WTC11 (cell line): ENCODE measurements at places on chromosomes 5 and 9. TPM values are rescaled to one million over a fixed set of nuclear protein-coding genes. Genes with fewer than 3 reads are reported as not detected.

DNA sequence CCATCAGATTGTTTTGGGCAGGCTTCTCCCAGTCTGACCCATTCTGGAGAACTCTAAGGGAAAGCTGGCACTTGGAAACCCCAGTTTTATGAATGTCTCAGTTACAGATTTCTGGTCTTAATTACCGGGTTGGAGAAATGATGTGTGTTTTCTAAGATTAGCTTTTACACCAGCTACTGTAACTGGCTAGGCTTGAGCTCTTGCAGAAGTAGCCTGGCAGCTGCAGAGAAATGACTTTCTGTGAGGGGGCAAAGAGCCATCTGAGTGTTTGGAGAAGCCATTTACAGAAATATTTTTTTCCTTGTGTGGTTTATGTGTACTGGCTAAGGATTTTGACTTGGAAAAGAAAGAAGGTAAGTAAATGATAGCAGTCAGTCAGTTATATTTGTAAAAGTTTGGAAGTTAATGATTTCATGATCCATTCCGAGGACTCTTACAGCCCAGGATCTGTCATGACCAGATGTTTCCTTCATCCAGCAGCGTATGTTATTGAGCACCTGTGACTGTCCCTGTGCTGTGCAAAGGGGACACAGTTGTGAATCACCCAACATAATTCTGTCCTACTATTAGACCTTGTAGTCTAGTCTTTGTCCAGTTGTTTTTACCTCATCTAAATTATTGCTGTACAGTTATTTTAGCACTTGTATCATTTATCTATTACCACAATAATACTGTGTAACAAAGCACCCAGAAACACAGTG, 53.7 kb upstream of the GDNF start:
- H3K27ac ChIP-seq: no peak overlapping the region
- no peaks in the 10 kb centered on the region for H3K27me3 ChIP-seq
- H3K4me1 ChIP-seq: peaks cover 13% of the 10 kb centered on the region
- no peaks in the 10 kb centered on the region for H3K36me3 ChIP-seq
- DNase-seq: no peak

DNA sequence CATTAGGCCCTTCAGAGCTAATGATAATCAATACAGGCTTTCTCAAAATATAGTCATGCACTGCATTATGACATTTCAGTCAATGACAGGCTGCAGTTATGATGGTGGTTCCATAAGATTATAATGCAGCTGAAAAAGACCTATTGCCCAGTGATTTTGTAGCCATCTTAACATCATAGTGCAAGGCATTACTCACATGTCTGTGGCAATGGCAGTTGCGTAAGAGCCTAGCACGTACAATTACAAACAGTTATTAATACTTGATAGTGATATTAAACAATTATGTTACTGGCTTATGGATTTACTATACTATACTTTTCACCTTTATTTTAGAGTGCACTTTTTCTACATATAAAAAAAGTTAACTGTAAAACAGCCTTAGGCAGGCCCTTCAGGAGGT, 214.8 kb downstream of the ISL1 start:
- no peak overlapping the region for H3K27ac ChIP-seq
- H3K4me1 ChIP-seq: no peaks in the 10 kb centered on the region
- no peaks in the 10 kb centered on the region for H3K36me3 ChIP-seq
- no peak for DNase-seq
- no peak overlapping the region for H3K4me3 ChIP-seq
- H3K27me3 ChIP-seq: no peaks in the 10 kb centered on the region

- peaks cover 16% of the 10 kb centered on the region for H3K36me3 ChIP-seq
- no peak overlapping the region for H3K27ac ChIP-seq
- H3K27me3 ChIP-seq: no peaks in the 10 kb centered on the region
- no peak for DNase-seq
Measured at GRCh38 chr5:16013334-16014065, 166.1 kb downstream of the MARCHF11 start.

DNA sequence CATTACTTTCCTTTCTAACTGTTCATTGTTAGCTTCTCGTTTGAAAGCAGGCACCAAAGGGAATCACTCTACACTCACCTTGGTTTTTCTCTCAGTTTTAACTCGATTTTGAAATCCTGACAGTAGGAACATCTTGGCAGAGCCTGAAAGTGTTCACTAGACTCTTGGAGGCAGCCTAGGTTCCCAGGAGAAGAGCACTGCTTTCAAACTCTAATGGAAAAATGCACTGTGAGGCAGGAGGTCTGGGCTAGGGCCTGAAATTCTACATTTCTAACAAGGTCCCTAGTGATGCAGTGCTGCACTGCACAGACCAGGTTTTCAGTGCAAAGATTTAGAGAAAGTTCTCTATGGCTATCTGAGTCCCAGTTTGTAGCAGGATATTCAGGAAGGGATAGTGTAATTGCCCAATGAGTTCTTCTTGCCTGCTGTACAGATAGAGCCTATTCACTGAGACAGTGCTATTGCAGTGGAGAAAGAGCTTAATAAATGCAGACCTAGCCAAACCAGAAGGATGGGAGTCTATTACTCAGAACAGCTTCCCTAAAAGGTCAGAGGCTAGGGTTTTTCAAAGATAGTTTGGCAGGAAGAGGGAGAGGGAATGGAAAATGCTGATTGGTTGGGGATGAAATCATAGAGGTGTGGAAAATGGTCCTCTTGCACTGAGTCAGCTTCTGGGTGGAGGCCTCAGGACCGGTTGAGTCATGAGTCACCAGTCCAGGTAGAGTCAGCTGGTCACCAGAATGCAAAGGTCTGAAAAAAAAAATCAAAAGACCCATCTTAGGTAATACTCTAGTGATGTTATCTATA, 153.9 kb downstream of the GPBP1 start:
- DNase-seq: no peak
- H3K4me3 ChIP-seq: no peak overlapping the region
- no peaks in the 10 kb centered on the region; the same call in 1 of the 2 replicates for H3K27me3 ChIP-seq

GRCh38 chr9:8821910-8822666, 1022.5 kb upstream of the DMAC1 start:
- H3K27me3 ChIP-seq: no peaks in the 10 kb centered on the region
- no peak for DNase-seq
- no peaks in the 10 kb centered on the region for H3K36me3 ChIP-seq
- peaks cover 47% of the 10 kb centered on the region for H3K4me1 ChIP-seq
- H3K27ac ChIP-seq: no peak overlapping the region

DNA sequence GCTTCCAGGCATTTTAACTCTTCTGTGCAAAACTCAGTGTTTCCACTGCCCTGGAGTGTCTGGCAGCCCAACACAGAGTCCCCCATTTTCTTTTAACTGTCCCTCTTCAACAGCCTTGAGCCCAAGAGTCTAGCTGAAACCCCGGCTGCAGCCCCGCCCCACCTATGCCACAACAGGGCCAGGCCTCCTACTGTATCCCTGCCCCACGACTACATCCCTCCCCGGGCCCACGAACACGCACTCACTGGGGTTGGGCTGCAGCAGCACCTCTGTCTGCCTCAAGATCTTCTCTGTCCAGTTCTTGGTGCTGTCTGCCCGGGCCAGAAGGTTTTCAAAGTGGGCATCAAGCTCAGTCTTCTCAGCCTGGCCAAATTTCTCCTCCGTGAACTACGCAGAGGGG, 6.1 kb downstream of the SH3GLB2 start:
- no peaks in the 10 kb centered on the region for H3K27me3 ChIP-seq
- peak overlapping the region; percentile 56; the same call in 1 of the 2 replicates for H3K27ac ChIP-seq
- peaks cover 18% of the 10 kb centered on the region for H3K4me1 ChIP-seq
- peaks cover 8% of the 10 kb centered on the region; the same call in 1 of the 2 replicates for H3K36me3 ChIP-seq
- no peak for DNase-seq
- H3K4me3 ChIP-seq: no peak overlapping the region

- H3K27me3 ChIP-seq: peaks cover 5% of the 10 kb centered on the region; the same call in 1 of the 2 replicates
- peaks cover 43% of the 10 kb centered on the region for H3K4me1 ChIP-seq
- H3K27ac ChIP-seq: no peak overlapping the region
- DNase-seq: no peak
- no peak overlapping the region for H3K4me3 ChIP-seq
Measured at GRCh38 chr5:39427229-39427628, 2.4 kb upstream of the DAB2 start.

- H3K36me3 ChIP-seq: no peaks in the 10 kb centered on the region
- H3K27me3 ChIP-seq: no peaks in the 10 kb centered on the region; the same call in 1 of the 2 replicates
- no peak overlapping the region for H3K27ac ChIP-seq
Measured at GRCh38 chr9:127204771-127205470, 59.7 kb upstream of the GARNL3 start.

- H3K27ac ChIP-seq: no peak overlapping the region
- no peaks in the 10 kb centered on the region; the same call in none of the 2 replicates for H3K27me3 ChIP-seq
- H3K36me3 ChIP-seq: no peaks in the 10 kb centered on the region
- peak; percentile 78 for DNase-seq
- peaks cover 4% of the 10 kb centered on the region for H3K4me1 ChIP-seq
- H3K4me3 ChIP-seq: no peak overlapping the region
Measured at GRCh38 chr9:74773886-74774479, 113.7 kb downstream of the TRPM6 start.

DNA sequence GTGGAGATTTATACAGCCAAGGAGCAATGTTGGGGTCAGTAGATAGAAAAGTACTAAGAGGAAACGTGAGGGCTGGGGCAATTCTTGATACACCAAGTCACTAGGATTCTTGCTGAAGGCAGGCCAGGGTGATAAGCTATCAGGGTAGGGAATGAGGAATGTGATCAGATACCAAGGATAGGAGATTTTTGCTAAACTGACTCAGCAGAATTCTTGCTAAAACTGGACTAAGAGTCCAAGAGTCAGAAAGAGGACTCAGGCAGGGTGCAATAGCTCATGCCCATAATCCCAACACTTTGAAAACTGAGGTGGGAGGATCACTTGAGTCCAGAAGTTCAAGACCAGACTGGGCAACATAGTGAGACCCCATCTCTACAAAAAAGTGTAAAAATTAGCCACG, 71.7 kb downstream of the ENTREP1 start:
- no peak overlapping the region for H3K27ac ChIP-seq
- DNase-seq: no peak
- H3K4me3 ChIP-seq: no peak overlapping the region
- H3K36me3 ChIP-seq: peaks cover 17% of the 10 kb centered on the region
- no peaks in the 10 kb centered on the region for H3K4me1 ChIP-seq
- no peaks in the 10 kb centered on the region; the same call in 1 of the 2 replicates for H3K27me3 ChIP-seq

- peak; percentile 36 for DNase-seq
- peaks cover 5% of the 10 kb centered on the region; the same call in 1 of the 2 replicates for H3K36me3 ChIP-seq
- H3K27me3 ChIP-seq: peaks cover 2% of the 10 kb centered on the region; the same call in 1 of the 2 replicates
- peaks cover 66% of the 10 kb centered on the region for H3K4me1 ChIP-seq
Measured at GRCh38 chr5:141878186-141878710, at the start of gene PCDH1. Gene PCDH1, minus strand, starts transcription at chr5:141878410. Its CDS starts 148 bp downstream, at chr5:141878262.

DNA sequence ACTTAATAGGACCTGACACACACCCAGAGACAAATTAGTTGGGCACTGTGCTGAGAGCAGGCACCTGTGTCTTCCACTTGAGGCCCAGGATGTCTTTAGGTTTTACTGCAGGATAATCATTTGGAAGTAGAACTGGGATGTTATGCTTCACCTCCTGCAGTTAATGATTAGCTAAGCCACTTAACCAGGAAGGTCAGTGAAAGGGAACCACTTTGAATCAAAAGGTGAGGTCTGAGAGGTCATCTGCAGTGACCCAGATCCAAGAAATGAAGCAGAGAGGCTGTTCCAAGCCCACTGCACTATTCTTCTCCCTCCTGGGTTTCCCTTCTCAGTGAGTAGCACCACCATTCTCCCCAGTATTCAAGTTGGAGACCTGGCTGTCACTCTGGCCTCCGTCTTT, 110.5 kb downstream of the SNX18 start:
- no peak overlapping the region for H3K27ac ChIP-seq
- 0 out of 2 replicates have a peak, but pooled peaks cover 3% of the 10 kb centered on the region for H3K4me1 ChIP-seq
- H3K36me3 ChIP-seq: peaks cover 2% of the 10 kb centered on the region; the same call in 1 of the 2 replicates
- peaks cover 2% of the 10 kb centered on the region; the same call in 1 of the 2 replicates for H3K27me3 ChIP-seq
- DNase-seq: no peak

DNA sequence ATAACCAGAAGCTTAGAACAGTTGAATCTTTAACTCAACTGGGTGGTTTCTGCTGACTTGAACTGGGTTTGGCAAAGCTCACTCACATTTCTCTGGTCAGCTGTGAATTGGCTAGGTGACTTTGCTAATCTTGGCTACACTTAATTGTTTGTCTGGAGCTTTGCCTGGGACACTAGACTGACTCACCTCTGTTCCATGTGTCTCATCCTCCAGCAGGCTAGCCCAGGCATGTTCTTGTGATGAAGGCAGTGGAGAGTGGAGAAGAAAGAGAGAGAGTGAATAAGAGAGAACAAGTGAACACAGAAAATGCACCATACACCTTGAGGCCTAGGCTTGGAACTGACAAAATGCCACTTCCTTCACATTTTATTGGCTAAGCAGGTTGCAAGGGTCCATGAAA, 32.6 kb downstream of the SPATA31D1 start:
- no peak overlapping the region for H3K4me3 ChIP-seq
- 0 out of 2 replicates have a peak, but pooled peaks cover 4% of the 10 kb centered on the region for H3K4me1 ChIP-seq
- no peaks in the 10 kb centered on the region for H3K27me3 ChIP-seq
- H3K36me3 ChIP-seq: no peaks in the 10 kb centered on the region
- H3K27ac ChIP-seq: peak overlapping the region; percentile 17; the same call in 1 of the 2 replicates
- no peak for DNase-seq

- peaks cover 13% of the 10 kb centered on the region for H3K27me3 ChIP-seq
- H3K27ac ChIP-seq: peak overlapping the region; percentile 75
- H3K4me3 ChIP-seq: no peak overlapping the region
Measured at GRCh38 chr5:124659798-124660197, 86.6 kb downstream of the ZNF608 start.

- DNase-seq: no peak
- H3K4me1 ChIP-seq: peaks cover 7% of the 10 kb centered on the region
Measured at GRCh38 chr9:5509573-5509972, 758 bp upstream of the PDCD1LG2 start.

GRCh38 chr9:134329576-134329855, 3.3 kb downstream of the RXRA start:
- no peak for DNase-seq
- no peak overlapping the region for H3K4me3 ChIP-seq
- peak overlapping the region; percentile 88; the same call in 1 of the 2 replicates for H3K27ac ChIP-seq
- H3K36me3 ChIP-seq: no peaks in the 10 kb centered on the region
- H3K4me1 ChIP-seq: peaks cover 27% of the 10 kb centered on the region

DNA sequence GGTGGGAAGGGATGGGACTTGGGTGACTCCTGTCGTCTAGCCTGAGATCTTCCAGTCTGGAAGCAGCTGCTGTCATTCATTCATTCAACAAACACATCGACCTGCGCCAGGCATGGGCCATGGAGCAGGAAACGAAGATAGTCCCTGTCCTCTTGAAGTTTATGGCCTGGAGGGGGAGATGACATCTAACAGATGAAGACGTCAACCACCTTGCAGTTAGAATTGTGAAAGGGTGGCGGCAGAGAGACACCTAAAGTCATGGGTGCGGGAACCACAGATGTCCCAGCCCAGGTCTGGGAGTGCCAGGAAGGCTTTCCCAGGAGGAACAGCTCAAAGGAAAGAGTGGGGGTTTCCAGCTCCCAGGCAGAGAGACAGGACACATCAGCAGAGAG, 21.0 kb upstream of the IER5L start:
- peaks cover 35% of the 10 kb centered on the region for H3K27me3 ChIP-seq
- H3K4me3 ChIP-seq: no peak overlapping the region
- no peak for DNase-seq
- H3K36me3 ChIP-seq: no peaks in the 10 kb centered on the region

LOX gene
- 1.3 to 2.8 TPM (median 2.2 TPM) in 3 replicates for total RNA-seq

GDF9 gene
- 0.34 to 0.42 TPM (median 0.37 TPM) in 3 replicates for total RNA-seq

CCDC180 gene
- total RNA-seq: 5.9 to 7.4 TPM (median 6.5 TPM) in 3 replicates

SLC6A18 gene
- total RNA-seq: not detected in 3 replicates

CENPH gene
- 79.0 to 87.4 TPM (median 86.4 TPM) in 3 replicates for total RNA-seq

DOCK8 gene
- 2.6 to 3.2 TPM (median 2.7 TPM) in 3 replicates for total RNA-seq

HNRNPH1 gene
- 671 to 865 TPM (median 709 TPM) in 3 replicates for total RNA-seq
